HT-29 (cell line): ENCODE measurements at places on chromosomes 1 and 21.

DNA sequence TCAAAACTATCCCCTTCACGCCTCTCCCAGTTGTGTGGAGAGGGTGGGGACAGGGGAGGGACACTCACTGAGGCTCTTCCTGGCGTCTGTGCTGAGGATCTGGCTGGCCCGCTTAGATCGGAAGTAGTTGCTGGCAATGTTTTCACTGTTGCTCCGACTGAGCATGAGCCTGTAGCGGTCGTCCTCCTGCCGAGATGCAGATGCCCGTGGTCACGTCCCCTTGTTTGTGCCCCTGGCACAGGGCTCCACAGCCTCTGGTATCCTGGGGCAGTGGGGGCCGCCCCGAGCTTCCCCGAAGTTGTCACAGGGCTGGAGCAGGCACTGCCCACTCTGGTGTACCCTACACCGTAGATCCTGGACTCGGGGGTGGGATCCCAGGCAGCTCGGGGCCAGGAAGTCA, 5.0 kb upstream of the DDOST start:
- DNase-seq, result no peak

DNA sequence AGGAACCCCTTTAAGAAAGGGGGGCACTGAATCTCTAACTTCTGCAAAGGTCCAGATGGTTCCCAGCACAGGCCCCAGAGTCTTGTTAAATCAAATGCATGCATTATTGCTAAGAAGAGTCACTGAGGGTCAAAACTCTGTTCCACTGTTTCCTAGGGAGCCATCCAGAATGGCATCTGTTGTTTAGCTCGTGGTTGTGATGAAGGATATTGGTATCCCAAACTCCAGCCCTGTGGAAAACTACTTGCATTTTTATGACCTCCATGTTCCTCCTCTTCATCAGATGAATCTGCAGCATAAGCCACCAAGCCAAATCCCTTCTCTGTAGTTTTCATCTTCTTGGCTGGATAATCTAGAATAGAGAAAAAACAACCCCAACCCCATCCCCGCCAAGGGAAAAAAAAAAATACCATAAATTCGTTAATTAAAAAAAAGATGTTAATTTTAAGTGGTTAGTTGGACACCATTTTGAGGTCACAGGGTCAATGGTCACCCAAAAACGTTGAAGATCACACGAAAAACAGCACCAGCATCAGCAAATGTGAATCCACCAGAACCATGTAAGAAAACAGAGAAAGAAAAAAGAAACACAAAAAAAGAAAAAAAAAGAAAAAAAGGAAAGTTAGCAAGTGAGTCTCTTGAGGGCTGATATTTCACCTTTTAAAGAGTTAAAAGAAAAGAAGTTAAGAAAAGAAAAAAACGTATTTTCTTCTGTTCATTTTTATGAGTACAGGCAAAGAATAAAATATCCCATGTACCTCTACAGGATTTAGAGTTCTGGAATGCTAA, 3.0 kb upstream of the RIT1 start:
- DNase-seq, result no peak

DNA sequence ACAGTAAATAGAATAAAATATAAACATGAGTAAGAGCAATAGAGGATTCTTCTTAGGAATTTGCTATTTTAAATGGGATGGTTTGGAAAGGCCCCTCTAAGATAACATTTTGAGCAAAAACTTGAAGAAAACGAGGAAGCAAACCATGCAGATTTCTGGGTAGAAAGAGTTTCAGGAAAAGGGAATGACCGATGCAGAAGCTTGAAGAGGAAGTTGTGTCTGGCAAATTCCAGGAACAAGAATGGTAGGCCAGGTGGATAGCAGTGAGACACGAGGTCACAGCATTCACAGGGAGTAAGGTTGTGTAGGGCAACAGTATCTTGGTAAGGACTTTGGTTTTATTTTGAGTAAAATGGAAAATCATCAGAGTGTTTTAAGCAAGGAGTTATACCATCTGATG, 108.9 kb downstream of the PEX14 start:
- no peak for DNase-seq

GRCh38 chr1:91189096-91189495, 167.3 kb upstream of the ZNF644 start:
- no peak for DNase-seq

DNA sequence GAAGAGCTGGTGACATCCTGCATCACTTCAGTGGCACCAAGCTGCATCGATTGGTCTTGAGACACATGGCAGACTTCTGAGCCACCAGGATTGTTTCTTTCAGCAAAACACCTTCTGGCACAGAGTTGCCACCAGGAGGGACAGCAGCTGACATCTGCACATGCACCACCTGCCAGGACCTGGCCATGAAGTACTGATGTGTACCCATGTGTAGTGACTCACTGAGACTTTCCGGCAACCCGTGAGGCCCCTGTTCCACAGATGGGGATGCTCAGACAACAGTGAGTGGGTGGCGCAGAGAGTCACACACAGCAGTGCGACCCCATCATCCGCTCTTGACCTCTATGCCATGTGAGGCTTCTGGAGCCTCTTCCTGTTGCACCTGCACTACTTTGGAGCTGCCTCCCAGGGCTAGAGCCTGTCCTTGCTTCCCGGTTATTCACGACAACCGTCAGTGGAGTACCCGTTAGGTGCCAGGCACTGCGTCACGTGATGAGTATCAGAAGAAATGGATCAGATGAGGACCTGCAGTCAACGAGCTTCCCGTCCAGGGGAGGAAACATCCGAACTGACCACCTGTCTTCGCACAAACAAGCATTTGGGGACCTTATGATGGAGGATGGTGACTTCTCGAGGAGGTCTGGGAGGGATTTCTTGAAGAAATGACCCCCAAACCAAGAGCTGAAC, 80.5 kb upstream of the VAMP3 start:
- DNase-seq, result no peak

GRCh38 chr1:44693159-44693558, 18.6 kb downstream of the ARMH1 start:
- DNase-seq, result no peak

DNA sequence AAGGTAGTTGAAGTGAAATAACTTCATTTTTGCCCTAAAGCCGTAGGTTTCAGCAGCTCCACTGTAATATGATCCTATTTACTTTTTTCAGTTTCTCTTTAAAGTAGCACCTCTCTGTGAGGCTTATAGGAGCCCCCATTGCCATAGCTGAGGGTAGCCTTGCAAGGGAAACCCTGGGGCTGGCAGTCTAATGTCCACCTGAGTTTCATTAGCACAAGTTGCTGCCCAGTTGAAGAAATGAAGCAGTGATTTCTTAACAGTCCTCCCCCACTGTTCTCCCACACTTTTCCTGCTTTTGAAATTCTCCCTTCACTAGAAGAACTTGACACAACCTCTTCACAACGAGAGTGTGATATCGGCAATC, 1.5 kb downstream of the HMCN1 start:
- DNase-seq, result no peak

DNA sequence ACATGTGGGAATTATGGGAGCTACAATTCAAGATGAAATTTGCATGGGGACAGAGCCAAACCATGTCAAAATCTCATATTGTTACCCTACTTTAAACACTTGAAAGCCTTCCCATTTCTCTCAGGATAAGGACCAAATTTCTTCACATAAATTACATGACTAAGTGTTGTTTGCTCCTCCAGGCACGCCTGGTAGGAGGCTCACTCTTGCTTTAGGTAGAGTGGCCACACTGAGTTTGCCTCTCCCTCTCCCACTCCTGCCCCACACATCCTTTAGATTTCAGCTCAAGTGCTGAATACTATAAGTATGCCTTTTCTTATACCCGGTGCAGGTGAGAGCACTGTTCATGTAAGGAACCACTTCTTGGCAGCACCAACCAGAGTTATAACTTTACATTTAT, 279.1 kb downstream of the DNM3 start:
- no peak for DNase-seq

GRCh38 chr1:243487036-243487648, 231.3 kb downstream of the SDCCAG8 start:
- DNase-seq, result no peak

- DNase-seq, result no peak
These were observed 4.4 kb upstream of the IGFN1 start for GRCh38 chr1:201186192-201186591.

DNA sequence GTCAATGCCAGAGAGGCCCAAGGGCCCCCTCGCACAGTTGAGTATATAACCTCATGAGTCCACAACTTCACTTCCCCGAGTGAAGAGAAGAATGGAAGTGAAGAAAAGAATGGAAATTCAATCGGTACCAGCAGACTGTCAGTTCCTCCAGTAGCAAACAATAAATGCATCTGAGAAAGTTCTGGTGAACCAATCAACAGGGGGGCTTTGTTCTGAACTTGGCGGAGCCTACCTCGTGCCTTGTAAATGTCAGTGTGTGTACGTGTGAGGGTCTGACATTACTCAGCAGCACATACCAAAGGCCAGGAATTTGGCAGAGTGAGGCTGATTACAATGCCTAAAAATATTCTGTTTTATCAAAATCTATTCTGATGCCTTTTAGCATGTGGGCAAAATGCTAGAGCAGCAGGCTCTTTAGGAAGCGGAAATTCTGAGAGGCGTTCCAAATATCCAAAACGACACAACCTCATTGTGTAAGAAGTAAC, 238.5 kb downstream of the LTN1 start:
- DNase-seq, result no peak

GRCh38 chr21:33840771-33841170, 74.8 kb downstream of the ATP5PO start:
- DNase-seq, result no peak

DNA sequence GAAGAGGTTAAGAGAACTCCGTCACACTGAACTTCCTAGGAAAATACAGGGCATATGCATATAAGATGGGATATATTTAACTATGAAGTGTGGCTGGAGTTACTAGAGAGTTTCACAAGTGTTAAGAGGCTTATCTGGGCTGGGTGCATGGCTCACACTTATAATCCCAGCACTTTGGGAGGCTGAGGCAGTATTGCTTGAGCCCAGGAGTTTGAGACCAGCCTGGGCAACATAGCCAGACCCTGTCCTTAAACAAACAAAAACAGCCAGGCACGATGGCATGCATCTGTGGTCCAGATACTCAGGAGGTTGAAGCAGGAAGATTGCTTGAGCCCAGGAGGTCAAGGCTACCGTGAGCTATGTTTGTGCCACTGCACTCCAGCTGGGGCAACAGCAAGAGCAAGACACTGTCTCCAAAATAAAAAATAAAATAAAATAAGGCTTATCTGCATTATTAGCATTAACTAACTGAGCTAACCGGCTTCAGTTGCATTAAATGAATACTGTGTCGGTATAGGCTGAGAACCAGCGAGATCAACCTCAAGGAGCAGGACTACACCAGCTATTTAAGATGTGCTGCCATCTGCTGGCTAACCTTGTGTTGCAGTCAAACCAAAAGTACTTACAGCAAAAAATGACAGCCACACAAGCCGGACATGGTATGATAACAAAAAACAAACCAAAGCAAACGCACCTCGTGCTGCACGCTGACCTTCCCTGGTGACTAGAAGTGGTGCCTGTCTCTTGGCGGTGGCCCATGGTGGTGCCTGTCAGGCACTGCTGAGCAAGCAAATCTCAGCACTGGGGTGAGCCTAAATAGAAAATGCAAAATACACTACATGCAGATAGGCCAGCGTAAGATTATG, 19.7 kb upstream of the RBBP5 start:
- DNase-seq, result peak; percentile 89

DNA sequence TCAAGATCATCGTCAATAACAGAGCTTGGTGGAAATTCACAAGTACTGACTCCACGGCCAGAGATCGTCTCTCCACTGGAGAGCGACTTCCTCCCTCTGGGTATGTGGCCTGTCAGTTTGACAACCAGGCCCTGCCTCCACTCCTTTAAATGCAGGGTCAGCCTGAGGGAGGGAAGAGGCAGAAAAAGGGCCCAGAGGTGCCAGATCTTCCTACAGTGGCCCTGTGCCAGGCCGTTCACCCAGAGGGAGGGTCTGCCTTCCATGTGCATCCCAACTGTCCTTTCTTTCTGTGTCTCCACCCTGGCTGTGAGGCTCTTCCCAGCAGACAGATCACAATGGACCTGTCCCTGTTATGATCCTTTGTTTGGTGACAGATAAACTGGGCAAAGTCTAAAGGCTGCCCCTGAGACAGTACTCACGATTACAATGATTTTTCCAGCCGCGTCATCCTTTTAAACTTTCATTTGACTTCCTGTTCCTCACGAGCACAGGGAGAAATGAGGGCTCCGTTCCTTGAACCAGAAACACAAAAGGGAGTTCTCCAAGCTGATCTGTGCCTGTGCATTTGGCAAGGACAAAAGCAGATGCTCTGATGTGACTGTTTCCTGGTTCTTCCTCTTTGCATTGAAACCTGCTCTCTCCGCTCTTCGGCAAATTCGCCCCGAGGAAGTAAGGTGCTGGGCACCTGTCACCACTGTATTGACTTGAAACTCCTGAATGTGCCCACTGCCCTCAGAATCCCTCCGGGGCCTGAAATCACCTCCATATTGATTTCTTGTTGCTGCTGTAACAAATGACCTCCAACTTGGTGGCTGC, 126.7 kb downstream of the PGBD5 start:
- DNase-seq, result peak; percentile 24

DNA sequence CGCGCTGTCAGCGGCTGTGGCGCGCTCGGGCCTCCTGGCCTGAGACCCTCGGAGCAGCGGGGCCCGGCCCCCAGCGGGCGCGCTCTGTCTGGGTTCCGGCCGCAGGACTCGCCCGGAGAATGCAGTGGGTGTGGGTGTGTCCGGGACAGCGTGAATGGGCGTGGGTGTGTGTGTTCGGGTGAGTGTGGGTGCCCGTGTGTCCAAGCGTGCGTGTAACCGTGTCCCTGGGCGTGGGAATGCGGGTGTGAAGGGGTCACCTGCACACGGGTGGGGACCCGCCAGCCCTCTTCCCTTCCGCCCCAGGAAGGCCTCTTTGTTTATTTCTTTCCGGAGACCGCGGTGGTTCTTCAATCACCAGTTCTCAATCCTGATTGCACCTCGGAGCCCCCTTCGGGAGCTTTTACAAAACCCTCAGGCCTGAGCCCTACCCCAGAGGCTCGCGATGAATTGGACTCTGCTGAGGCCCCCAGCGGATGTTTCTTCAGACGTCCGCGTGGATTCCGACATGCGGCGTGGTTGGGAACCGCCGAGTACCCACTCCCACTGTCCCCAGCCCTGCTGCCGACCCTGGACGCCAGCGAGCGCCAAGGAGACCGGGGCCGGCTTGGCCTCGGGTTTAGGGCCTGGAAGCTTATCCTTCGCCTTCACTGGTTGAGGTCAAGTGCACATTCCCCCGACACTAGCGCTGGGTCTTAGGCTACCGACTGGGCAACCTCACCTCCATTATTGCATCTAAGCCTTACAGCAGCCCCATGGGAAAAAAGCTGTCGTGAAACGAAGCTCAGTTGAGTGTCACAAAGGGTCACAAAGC, 19.3 kb downstream of the SERTAD4 start:
- no peak for DNase-seq
